ENCODE measurements at places on chromosomes 1 and 21.
A peak's percentile ranks its signal among the peaks of the same experiment; 100 is the strongest.

GRCh38 chr1:225813214-225813964, 3.5 kb downstream of the EPHX1 start:
- peak; percentile 84 for DNase-seq

GRCh38 chr1:204041232-204041767, 31.6 kb upstream of the SOX13 start:
- peak; percentile 40 for DNase-seq

- no peak for DNase-seq
These were observed 13.0 kb downstream of the UCK2 start for GRCh38 chr1:165840423-165840822.

DNA sequence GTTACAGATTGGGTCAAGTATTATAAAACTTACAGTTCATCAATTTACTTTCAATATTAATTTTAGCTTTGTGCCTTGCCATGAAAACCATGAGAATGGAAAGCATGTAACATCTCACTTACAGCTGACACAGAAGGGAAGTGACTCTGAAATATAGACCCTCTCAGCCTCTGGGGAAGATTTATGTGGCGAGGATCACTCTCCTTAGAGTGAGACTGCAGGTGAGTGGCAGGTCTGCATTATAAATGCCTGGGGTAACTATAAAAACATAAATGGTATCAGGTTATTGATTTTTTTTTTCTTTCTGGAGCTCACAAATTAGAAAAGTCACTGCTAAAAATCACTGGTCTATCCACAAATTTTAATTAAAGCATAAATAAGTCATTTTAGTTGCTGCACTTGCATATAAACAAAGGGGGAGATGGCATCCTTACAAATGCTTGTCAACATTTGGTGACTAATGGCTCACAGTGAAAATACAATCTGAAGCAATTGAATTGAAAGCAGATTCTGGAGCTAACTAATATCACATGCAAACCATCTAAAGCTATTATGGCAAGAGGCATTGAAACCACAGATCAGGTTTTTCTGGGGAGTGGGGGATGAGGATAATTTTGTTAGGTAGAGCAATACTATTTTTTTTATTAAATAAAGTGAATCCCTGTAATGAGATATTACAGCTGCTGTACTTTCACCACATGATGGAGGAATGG, 200.9 kb downstream of the TM2D1 start:
- DNase-seq, result no peak

- DNase-seq, result no peak
These were observed 35.5 kb downstream of the COLGALT2 start for GRCh38 chr1:184002071-184002470.

DNA sequence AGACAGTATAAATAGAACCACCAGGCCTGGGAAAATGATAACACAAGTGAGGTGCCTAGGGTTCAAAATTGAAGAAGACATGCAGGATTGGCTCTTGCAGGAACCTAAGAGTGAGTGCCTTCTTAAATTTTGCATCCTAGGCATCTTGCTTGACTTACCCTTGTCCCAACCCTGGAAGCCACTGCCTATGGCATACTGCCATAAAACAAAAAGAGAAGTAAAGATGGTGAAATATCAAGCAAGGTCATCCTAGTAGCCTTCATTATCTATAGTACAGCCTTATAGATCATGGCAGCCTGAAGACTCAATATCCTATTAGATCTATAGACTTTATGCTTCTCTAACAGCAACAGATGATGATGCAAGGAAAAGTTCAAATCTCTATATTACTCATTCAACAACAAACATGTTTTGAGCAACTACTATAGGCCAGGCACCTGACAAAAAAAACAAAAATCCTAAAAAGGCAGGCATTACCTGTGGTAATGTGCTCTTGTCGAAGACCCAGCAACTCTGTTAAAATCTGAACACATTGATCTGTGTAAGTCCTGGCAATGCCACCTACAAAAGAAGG, 6.3 kb downstream of the AP4B1 start:
- no peak for DNase-seq
